ENCODE measurements at places on chromosomes 1 and 21.

DNA sequence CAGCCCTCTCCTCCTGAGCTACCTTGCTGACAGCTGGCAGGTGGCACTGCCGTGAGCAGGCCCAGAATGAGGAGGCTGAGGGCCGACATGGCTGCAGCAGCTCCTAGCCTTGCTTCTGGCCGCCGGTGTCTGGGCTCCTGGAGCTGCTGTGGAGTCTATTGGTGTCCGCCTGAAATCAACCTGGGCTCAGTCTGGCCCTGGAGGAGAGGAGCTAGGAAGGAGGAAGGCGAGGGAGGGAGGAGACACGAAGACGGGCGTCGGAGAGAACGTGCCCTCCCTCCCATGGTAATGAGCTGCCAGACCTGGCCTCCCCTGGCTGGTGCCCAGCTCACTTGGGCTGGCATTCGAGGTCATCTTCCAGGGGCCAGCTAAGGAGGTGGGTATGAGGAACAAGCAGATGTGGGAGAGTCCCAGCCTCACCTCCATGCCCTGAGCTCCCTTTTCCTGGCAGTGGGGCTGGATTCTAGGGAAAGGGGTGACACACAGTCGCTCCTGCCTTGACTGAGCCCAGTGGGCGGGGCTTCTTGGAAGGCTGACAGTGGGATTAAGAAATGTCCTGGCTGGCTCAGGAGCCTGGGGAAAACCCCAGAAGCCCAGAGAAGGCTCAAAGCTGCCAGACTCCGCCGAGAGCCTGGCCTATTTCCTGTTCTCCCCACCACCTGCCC lies at the start of gene PDZK1IP1:
Gene PDZK1IP1 (minus strand): TSS at position 193 of the 665 bp plus-strand sequence. CDS start 104 bp downstream, at position 89.
- no peak for DNase-seq

DNA sequence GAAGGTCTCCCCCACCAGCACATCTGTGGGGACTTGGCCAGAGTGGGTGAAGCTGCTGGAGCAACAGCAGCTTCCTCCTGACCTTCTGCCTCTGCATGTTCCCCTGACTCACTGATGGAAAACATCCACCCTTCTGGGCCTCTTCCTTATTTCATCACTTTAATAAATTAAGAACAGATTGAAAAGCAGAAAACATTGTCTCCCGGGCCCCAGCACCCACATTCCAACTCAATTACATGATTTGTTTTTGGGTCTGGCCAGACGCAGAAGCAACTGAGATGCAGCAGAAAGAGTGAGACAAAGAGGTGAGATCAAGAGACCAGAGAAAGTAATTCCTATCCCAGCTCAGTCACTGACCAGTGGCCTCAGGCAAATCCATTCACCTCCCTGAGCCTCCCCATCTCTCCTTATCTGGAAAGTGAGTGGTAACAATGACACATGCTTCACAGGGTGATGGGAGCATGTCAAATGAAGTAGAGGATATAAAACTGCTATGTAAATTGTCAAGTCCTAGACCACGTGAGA lies 157.1 kb downstream of the ELAVL4 start:
- DNase-seq: no peak

GRCh38 chr1:17139637-17140036 lies 20.4 kb upstream of the PADI2 start:
- no peak for DNase-seq

DNA sequence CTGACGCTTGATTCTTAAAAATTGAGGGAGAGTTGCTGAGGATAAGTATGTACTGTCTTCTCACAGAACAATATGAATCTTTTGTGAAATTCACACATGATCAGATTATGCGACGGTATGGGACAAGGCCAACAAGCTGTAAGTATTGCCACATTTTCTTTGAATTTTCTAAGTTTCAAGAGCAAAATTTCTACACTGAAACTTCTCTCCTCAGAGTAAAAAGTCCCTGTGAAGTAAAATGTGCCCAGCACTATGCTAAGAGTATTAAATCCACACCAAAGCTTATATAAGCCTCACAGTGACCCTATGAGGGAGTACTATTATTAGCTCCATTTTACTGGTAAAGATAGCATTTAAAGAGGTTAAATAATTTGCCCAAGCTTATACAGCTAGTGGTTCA lies 12.2 kb downstream of the AKIRIN1 start:
- no peak for DNase-seq

DNA sequence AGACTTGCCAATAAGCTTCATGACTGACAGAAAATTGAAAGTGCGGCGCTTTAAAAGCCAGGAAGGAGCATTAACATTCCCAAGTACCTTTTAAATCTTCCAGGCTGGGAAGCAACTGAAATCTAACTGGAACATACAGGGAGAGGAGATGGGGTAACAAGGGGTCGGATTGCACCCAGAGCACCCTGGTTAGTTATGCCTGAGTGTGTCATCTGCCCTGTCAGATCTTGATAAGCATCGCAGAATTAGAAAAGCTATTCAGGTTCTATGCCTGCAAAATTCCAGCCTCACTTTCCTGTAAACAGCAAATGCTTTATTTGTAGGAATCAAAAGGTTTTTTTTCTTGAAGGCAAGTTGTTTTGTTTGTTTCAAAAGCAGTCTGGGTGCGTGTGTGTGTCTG lies 58.5 kb downstream of the SERBP1 start:
- DNase-seq: no peak
